IPS DF 6.9 (cell line): ENCODE measurements at places on chromosomes 6 and 20.

DNA sequence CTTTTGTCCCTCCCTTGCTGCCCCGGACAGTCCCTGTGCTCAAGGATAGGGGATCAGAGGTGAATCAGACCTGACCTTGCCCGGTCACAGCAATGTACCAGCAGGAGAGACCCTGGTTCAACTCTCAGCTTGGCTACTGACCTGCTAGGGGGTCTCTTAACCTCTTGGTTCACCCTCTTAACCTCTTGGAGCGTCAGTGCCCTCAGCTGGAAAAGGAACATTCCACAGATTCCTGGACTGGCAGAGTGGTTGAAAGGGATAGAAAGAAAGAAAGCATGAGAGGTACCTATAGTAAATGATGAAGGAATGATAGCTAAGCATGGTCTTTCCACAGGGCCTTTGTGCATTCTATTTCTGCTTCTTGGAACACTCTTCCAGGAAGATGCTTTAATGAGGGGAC lies 25.2 kb downstream of the SNAI1 start:
- no peak overlapping the region for H3K27ac ChIP-seq
- DNase-seq, result no peak
- peaks cover 2% of the 10 kb centered on the region; the same call in 1 of the 2 replicates for H3K4me1 ChIP-seq

- H3K4me3 ChIP-seq, result no peak overlapping the region
- H3K36me3 ChIP-seq, result no peaks in the 10 kb centered on the region
- H3K27me3 ChIP-seq, result no peaks in the 10 kb centered on the region
- peaks cover 1% of the 10 kb centered on the region; the same call in 1 of the 2 replicates for H3K4me1 ChIP-seq
- no peak overlapping the region for H3K27ac ChIP-seq
Measured at GRCh38 chr20:57437672-57438330, 46.6 kb downstream of the RBM38 start.

DNA sequence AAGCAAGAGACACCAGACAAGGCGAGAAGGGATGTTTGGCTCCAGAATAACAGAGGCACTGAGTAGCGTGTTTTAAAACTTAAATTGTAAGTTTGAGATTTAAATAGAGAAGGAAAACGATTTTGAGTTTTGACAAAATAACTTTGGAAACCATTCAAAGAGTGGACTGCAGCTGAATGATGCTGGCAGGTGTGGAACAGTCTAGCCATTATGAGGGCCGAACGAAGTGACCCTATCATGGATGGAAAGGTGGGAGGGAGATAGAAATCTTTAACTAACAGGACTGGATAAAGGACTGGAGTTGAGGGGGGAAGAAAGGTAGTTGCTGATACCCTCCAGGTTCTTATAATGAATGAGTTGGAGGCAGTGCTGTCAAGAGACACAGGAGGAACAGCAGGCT lies 248.4 kb downstream of the PACRG start:
- no peak for DNase-seq
- no peak overlapping the region for H3K4me3 ChIP-seq
- no peak overlapping the region for H3K27ac ChIP-seq
- no peaks in the 10 kb centered on the region for H3K27me3 ChIP-seq
- no peaks in the 10 kb centered on the region for H3K4me1 ChIP-seq

- H3K4me3 ChIP-seq, result no peak overlapping the region
- no peaks in the 10 kb centered on the region for H3K27me3 ChIP-seq
- no peak for DNase-seq
- no peaks in the 10 kb centered on the region for H3K4me1 ChIP-seq
Measured at GRCh38 chr6:37714836-37715420, 17.2 kb upstream of the MDGA1 start.

GRCh38 chr6:104613416-104614001 lies 246.2 kb downstream of the HACE1 start:
- no peak for DNase-seq
- no peaks in the 10 kb centered on the region for H3K36me3 ChIP-seq

GRCh38 chr6:15793288-15793687 lies 130.5 kb upstream of the DTNBP1 start:
- H3K36me3 ChIP-seq, result no peaks in the 10 kb centered on the region
- no peak for DNase-seq
- H3K4me1 ChIP-seq, result no peaks in the 10 kb centered on the region
- no peak overlapping the region for H3K27ac ChIP-seq

GRCh38 chr20:54539521-54540046 lies 64.2 kb downstream of the DOK5 start:
- H3K27me3 ChIP-seq, result no peaks in the 10 kb centered on the region
- no peaks in the 10 kb centered on the region for H3K4me1 ChIP-seq
- no peak overlapping the region for H3K4me3 ChIP-seq

- H3K27ac ChIP-seq, result no peak overlapping the region
- no peaks in the 10 kb centered on the region for H3K4me1 ChIP-seq
- H3K4me3 ChIP-seq, result no peak overlapping the region
- no peaks in the 10 kb centered on the region for H3K36me3 ChIP-seq
- no peak for DNase-seq
Measured at GRCh38 chr6:54044059-54044458, 67.2 kb upstream of the MLIP start.

DNA sequence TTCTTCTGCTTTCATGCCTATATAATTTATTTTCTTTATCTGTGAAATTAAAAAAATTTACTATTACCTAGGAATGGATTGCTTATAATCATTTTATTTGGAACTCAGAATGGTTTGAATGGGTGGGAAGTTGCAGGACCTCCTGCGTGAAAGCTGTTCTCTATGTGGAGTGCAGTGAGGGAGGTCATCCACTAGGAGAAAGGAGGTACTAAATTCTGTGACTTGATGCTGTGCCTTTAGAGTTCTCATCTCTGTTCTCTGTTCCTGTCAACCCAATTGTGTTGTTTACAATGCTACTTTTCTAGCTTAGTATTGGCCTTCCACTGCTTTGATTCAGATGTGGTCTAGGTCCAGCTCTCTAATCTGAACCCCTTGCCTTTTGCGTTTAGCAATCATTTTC lies 65.0 kb upstream of the HIVEP1 start:
- H3K27ac ChIP-seq, result no peak overlapping the region
- H3K4me3 ChIP-seq, result no peak overlapping the region
- no peaks in the 10 kb centered on the region for H3K4me1 ChIP-seq
- no peaks in the 10 kb centered on the region for H3K36me3 ChIP-seq
- DNase-seq, result no peak

DNA sequence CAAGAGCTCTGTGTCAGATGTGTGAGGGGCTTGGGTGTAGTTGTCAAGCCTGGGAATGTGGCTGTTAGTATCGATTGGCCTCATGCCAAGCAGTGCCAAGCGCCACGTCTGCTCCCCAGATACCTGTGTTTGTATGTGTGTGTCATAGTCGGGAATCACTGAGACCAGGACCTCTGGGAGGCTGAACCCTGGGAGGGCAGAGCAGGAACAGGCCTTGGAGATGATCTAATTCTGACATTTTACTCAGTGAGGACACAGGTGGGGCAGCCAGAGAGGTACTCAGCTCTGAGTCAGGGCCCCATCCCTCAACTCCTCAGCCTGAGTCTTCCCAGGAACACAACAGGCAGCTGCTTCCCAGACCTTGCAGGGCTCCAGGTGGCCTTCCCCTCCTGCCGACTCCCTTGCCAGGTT lies 51.2 kb upstream of the FANCE start:
- H3K4me3 ChIP-seq, result no peak overlapping the region
- DNase-seq, result no peak
- H3K36me3 ChIP-seq, result no peaks in the 10 kb centered on the region
- no peaks in the 10 kb centered on the region for H3K4me1 ChIP-seq

GRCh38 chr6:80336911-80337310 lies 230.4 kb downstream of the BCKDHB start:
- H3K27me3 ChIP-seq, result no peaks in the 10 kb centered on the region
- H3K27ac ChIP-seq, result no peak overlapping the region
- H3K4me1 ChIP-seq, result no peaks in the 10 kb centered on the region
- H3K4me3 ChIP-seq, result no peak overlapping the region
- no peak for DNase-seq

GRCh38 chr20:20364593-20365479 lies 3.1 kb upstream of the INSM1 start:
- H3K27ac ChIP-seq, result no peak overlapping the region
- H3K36me3 ChIP-seq, result no peaks in the 10 kb centered on the region
- DNase-seq, result no peak
- peaks cover 27% of the 10 kb centered on the region; the same call in 1 of the 2 replicates for H3K27me3 ChIP-seq
- peaks cover 1% of the 10 kb centered on the region; the same call in 1 of the 2 replicates for H3K4me1 ChIP-seq

GRCh38 chr6:167121335-167121841 lies 1.5 kb upstream of the CCR6 start:
- no peak for DNase-seq
- H3K27ac ChIP-seq, result no peak overlapping the region
- no peaks in the 10 kb centered on the region for H3K27me3 ChIP-seq
- H3K36me3 ChIP-seq, result no peaks in the 10 kb centered on the region

GRCh38 chr20:15564981-15565380 lies 1008.3 kb downstream of the KIF16B start:
- H3K27ac ChIP-seq, result no peak overlapping the region
- H3K27me3 ChIP-seq, result no peaks in the 10 kb centered on the region
- no peak overlapping the region for H3K4me3 ChIP-seq
- DNase-seq, result no peak

GRCh38 chr6:143000811-143001210 lies 55.8 kb upstream of the HIVEP2 start:
- no peaks in the 10 kb centered on the region for H3K4me1 ChIP-seq
- H3K27me3 ChIP-seq, result no peaks in the 10 kb centered on the region
- H3K4me3 ChIP-seq, result no peak overlapping the region
- no peak overlapping the region for H3K27ac ChIP-seq
- no peaks in the 10 kb centered on the region for H3K36me3 ChIP-seq

DNA sequence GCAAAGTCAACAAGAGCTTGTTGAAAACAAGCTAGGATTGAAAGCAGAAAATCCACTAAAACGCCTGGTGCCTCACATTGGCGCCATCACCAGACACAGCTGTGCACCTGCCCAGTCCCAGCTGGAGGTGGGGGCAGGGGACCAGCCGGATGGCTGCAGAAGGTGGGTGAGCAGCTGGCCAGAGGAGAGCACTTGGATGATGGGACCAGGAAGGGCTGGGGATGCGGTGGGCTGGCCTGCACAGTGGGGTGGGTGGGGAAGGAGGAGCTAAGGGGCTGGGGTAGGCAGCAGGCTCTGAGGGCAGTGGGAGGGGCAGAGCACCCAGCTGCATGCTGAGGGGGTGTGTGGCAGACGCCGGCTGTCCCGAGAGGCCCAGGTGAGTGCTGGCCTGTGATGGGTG lies 7.1 kb downstream of the CABLES2 start:
- H3K27ac ChIP-seq, result no peak overlapping the region
- H3K4me1 ChIP-seq, result no peaks in the 10 kb centered on the region
- no peak overlapping the region for H3K4me3 ChIP-seq
- no peaks in the 10 kb centered on the region; the same call in 1 of the 2 replicates for H3K36me3 ChIP-seq

- H3K27ac ChIP-seq, result no peak overlapping the region
- DNase-seq, result no peak
- H3K36me3 ChIP-seq, result no peaks in the 10 kb centered on the region; the same call in 1 of the 2 replicates
- H3K4me1 ChIP-seq, result peaks cover 2% of the 10 kb centered on the region; the same call in 1 of the 2 replicates
Measured at GRCh38 chr6:144777249-144777648, 492.1 kb downstream of the UTRN start.

DNA sequence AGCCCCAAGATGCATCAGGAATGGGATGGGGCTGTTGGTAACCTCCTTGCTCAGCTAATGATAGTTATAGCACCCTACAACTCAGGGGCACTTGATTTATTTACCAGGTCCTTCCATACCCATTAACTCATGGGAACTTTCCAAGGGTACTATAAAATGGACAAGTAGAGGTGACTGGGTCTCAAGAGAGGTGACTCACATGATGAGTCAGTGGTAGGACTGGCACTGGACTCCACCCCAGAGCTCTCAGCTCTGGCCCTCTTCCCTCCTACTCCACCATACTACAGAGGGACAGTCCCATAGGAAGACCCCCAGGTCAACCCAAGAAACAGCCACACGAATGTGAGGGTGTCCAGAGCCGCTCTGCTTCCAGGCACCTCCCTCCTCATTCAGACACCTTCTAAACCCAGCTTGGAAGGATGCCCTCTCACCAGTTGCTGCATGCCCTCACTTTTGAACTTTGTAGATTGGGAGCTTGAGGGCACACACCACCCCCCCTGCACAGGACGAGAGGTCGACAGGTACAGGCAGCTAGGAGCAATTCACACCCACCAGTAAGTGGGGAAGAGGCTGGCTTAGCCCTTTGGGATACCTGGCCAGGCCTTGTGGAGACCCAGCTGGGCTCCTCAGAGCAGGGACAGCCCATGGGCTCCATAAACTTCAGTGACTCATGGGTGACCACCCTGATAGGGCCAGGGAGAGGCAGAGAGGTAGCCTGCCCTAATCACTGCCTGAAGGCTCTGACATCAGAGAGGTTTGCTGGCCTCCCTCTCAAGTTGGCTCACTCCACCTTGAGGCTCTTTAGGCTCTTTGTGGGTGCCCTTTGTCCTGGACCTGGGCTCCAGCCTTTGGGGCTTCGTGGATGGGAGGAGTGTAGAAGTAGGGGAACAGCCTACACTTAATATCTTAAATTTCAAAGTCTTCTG lies 81.6 kb upstream of the MLN start:
- DNase-seq, result no peak
- H3K36me3 ChIP-seq, result no peaks in the 10 kb centered on the region
- no peak overlapping the region for H3K4me3 ChIP-seq
- H3K27ac ChIP-seq, result no peak overlapping the region

GRCh38 chr6:8844968-8845367 lies 409.6 kb upstream of the SLC35B3 start:
- H3K36me3 ChIP-seq, result no peaks in the 10 kb centered on the region
- H3K27me3 ChIP-seq, result no peaks in the 10 kb centered on the region
- DNase-seq, result no peak
- no peak overlapping the region for H3K4me3 ChIP-seq

DNA sequence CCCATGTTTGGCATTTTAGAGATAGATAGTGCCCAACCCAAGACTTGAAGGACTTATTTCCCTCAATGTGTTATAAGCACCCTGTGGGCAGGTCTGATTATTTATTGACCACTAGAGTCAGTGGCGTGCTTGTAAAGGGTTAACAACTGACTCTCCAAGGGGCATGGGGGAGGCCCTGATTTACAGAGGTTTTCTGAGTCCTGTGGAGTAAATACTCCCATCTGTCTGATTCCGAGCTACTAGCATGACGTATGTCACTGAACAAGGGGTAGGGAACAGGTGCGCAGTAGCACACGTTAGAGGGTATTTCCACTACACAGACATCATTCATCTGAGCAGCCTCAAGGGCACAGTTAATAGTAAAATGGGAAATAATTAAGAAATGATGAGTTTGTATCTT lies 17.4 kb upstream of the TRAM2 start:
- H3K36me3 ChIP-seq, result no peaks in the 10 kb centered on the region
- no peak overlapping the region for H3K4me3 ChIP-seq
- DNase-seq, result no peak
- H3K4me1 ChIP-seq, result no peaks in the 10 kb centered on the region
- H3K27ac ChIP-seq, result no peak overlapping the region
- no peaks in the 10 kb centered on the region for H3K27me3 ChIP-seq

DNA sequence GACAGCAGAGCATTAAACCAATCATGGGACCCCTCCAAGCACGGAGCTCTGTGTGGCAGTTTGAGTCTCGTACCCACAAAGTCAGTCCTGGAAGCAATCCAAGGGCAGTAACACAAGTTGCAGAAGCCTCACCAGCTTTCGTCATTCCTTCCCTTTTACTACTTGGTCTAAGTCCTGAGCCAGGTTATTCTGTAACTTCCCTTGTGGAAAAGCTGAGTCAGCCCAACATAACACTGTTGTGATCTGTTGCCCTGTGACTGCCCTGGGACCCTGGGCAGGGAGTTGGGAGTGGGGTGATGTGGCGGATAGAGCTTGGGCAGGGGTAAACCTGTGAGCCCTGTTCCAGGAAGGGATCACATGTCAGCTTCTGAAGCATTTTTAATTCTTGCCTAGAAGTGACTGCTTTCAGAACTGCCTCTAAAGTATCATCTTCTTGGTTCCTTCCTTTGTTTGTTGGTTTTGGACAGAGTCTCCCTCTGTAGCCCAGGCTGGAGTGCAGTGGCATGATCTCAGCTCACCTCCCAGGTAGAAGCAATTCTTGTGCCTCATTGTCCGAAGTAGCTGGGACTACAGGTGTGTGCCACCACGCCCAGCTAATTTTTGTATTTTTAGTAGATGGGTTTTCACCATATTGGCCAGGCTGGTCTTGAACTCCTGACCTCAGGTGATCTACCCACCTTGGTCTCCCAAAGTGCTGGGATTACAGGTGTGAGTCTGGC lies 183.7 kb upstream of the JAG1 start:
- no peaks in the 10 kb centered on the region for H3K27me3 ChIP-seq
- no peak overlapping the region for H3K27ac ChIP-seq
- H3K36me3 ChIP-seq, result no peaks in the 10 kb centered on the region
- DNase-seq, result no peak
